ENCODE measurements at places on chromosomes 11 and 22.

DNA sequence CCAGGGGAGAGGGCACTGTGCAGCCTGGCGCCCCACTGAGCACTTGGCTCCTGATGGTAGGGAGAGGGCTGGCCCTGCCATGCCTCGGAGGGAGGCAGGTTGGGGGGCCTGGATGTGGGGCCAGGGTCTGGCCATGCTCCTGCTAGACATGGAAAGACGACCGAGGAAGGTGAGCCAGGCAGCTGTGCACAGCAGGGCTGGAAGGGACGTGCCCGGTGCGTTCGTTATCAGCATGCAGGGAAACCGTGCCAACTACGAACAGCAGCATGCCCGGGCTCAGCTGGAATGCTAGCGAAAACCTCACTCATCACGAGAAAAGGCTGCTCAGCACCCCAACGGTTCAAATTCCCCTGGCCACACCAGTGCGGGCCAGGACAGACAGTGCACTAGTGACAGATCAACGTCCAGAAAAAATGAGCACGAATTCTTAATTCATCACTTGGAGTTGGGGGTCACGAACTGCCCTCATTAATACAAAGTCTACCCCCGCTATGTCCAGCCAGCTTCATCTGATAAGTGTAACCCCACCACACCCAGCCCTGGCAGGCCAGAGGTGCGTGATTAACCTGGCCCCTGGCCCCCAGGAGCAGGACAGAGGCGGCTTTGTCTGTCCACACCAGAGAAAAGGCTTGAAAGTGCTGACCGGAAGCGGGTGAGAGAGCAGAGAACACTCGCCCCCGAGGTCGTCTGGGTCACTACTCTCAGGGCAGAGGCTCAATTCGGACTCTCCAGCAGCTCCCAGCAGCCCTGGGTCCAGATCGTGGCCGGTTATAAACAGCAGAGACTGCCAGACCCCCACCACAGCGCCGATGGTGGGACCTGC is 84.2 kb downstream of the CELSR1 start:
- no peak for DNase-seq

DNA sequence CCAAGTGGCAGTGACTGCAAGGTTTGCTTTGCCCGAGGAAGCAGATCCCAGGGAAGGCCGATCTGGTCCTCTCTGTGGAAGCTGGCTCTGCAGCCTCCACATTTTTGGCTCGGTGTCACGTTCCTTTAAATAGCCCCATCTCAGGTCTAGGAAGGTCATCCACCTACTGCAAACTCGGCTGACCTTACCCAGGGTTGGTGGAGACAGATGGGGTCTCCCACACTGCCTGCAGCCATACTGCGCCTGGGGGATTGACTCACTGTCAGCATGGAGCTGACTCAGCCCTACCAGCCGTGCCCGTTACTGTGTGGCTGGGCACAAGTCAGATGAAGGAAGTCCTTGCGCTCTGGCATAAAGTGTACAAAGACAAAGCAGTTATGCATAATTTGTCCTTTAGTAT is 16.9 kb downstream of the CDPF1 start:
- DNase-seq, result peak; percentile 58

DNA sequence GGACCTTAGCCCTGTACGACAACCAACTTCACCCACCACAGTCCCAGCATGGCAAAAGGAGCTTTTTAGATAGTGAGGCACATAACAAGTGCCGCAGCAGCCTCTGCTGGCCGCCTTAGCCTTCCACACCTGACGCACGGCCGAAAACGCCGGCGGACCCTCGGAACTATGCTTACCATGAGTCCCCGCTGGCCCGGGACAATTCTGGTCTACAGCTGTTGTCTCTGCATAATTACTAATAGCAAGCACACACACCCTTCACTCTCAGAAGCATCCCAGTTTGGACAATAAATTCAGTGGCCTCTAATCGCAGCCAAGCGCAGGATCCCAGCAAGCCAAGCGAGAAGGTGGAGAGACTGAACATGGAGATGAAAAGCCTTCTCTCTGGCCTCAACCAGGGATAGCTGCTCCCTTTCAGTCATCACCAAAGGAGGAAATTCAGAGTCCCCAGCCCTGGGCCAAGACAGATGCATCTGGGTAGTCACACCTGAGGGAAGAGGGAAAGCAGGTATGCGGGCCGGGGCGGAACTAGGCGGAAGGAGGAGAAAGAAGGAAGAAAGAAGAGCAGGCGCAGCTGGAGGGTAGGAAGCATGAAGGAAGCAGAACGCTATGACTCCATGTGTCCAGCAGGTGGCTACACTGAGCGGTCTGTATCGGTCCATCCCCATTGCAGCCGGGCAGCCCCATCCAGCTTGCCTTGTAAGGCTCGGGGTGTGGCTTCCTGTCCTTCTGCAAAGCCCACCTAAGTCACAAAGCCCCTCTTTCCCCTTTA is 40.3 kb downstream of the BUD13 start:
- peak; percentile 73 for DNase-seq

GRCh38 chr22:25167834-25168601 is 31.6 kb upstream of the CRYBB3 start:
- DNase-seq, result peak; percentile 1

GRCh38 chr22:42078469-42079318 is 806 bp upstream of the SMDT1 start:
- no peak for DNase-seq

GRCh38 chr11:82930734-82931133 is 29.2 kb downstream of the DDIAS start:
- DNase-seq, result no peak

DNA sequence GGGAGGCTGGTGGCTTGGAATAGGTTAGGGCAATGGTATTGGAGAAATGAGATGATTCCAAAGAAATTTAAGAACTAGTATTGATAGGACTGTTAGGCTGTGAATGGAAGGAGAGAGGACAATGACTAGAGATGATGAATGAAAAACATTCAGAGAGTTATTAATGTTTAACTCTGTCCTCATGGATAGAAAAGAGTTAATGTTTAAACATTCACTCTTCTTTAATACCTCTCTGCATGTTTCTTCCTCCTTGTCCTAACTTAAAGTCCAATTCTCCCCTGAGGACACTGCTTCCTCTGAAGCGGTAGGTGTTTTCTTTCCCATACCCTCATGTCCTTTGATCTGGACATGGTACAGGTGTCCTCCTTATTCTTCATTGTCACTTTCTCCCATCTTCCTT is 13.4 kb downstream of the CHEK1 start:
- DNase-seq, result no peak

DNA sequence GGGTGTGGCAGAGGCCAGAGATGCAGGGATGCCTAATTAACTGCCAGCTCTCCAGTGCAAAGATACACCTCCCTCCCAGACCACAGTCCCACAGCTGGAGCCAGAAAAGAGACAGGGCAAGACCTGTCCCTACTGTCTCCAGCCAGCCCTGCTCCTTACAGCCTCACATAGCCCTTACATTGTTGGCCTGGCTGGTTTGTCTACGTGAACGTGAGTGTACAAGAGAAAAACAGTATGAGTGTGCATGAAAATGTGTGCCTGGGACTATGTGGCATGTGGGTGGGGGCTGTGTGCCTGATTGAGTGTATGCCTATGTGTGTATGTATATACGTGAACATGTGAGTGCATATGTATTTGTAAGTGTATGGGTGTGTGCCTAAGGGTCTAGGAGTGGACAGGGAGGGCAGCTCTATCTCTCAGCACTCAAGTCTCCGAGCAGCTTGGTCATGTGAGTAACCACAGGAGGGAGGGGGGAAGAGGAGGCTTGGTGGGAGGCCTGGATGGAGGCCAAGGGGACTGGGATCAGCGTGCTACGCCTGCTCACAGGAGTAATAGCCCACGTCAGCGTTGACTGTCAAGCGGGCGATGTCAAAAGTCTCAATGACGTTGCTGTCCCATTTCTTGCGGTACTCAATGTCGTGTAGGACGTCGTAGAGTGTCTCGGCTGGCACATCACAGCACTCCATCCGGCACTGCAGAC is 6.6 kb upstream of the ARAP1 start:
- DNase-seq, result no peak

DNA sequence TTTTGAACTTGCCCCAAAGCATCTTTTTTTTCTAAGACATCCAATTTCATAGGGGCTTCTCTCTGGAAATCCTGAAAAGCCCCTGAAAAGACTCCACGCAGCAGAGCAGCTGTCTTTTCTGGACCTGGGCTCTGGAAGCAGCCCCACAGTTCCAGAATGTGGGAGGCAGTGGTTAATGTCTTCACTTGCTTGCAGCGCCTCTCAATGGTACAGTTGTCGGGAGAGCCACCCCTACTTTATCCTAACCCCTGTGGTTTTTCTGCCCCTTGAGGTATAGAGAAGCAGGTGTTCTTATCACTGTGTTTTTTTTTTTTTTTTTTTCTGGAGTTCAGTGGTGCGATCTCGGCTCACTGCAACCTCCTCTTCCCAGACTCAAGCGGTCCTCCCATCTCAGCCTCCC is 83.4 kb upstream of the SORL1-AS1 start:
- no peak for DNase-seq

GRCh38 chr11:128361451-128362020 is 225.8 kb downstream of the ETS1 start:
- DNase-seq, result peak; percentile 39

DNA sequence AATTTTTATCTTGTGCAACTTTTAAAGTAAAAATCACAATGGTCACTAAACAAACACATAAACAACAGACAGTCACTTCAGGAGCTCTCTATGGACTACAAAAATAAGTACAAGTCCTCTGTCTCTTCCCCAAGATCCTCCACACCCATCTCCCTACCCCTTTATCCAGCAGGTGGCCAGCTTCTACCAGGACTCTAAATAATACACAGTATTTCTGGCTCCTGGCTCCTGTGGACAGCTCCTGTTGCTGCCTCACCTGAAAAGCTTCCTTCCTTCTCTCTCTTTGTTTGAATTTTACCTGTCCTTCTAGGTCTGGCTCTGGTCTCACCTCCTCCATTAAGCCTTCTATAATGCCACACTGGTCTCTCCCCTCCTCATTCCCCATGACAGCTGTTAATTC is 86.1 kb downstream of the CLPB start:
- DNase-seq, result no peak

DNA sequence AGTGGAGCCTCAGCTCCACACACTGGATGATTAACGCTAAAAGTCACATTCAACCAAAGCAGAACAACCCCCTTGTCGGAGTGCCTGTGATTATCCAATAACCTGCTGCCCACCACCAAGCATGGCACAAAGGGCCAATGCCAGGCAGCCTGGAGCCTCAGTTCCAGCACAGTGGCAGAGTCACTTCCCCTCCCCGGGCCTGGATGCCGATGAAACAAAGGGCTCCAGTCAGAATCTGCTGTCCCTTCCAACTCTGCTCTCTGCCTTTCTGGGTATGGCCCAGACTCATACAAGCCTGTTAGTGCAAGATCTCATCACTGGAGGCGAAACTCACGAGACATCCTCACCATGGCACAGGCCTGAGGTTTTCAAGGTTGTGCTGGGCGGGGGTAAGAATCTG is 52.1 kb downstream of the CLTCL1 start:
- DNase-seq, result no peak

Measured in ELR (cell line).